ENCODE measurements at places on chromosomes 4 and X. TPM values are rescaled to one million over a fixed set of nuclear protein-coding genes. Genes with fewer than 3 reads are reported as not detected.

- no peak overlapping the region for H3K27ac ChIP-seq
- no peaks in the 10 kb centered on the region for H3K36me3 ChIP-seq
- H3K4me3 ChIP-seq: no peak overlapping the region
These were observed 384.6 kb downstream of the STIM2 start for GRCh38 chr4:27245216-27245615.

- no peaks in the 10 kb centered on the region for H3K4me1 ChIP-seq
- DNase-seq: no peak
- no peak overlapping the region for H3K27ac ChIP-seq
- no peaks in the 10 kb centered on the region for H3K27me3 ChIP-seq
- no peak overlapping the region for H3K4me3 ChIP-seq
These were observed 312.1 kb downstream of the PPP1R2C start for GRCh38 chrX:42465821-42466220.

DNA sequence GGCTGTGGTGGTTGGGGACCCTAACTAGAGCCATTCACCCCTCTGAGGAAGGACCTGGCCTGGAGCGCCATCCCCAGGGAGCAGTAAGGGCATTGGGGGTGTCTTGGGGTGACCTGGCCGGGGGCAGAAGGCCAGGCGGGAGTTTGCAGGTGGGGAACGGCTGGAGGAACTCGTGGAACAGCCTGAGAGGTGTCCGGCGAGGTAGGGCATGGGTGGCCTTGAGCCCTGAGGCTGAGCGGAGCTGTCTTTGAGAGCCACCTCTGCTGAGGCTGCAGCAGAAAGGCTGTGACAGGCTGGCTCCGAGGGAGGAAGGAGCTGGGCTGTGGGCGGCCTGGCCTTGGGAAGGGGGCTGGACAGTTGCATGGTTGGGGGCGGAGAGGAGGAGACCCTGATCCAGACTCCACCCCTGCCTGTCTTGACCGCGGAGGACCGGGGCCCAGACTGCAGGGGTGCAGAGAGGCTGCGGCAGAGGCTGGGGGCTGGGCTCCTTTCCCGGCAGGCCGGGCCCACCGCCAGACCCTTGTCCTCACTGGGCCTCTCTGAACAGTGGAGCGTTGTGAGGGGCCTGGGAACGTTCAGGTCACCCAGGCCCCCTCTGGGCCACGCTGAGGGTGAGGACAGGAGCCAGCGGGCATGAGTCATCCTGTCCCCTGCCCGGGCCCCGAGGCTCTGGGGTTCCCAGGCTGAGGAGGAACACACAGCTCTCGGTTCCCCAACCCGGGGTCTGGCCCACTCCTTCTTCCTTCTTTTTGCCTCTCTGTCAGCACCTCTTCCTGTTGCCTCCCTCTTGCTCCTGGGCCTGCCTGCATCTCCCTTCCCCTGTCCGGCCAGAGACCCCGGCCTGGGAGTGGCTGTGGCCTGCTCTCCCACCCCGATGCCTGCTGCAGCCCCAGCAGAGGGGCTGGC, 8.1 kb downstream of the SH3BP2 start:
- H3K4me3 ChIP-seq: peak overlapping the region; percentile 54
- no peaks in the 10 kb centered on the region for H3K36me3 ChIP-seq
- H3K27me3 ChIP-seq: no peaks in the 10 kb centered on the region
- H3K4me1 ChIP-seq: peaks cover 13% of the 10 kb centered on the region

The PARM1 gene
- 0.73 TPM for total RNA-seq

GRCh38 chrX:154534526-154535322, 11.9 kb downstream of the G6PD start:
- no peaks in the 10 kb centered on the region for H3K36me3 ChIP-seq
- H3K4me1 ChIP-seq: no peaks in the 10 kb centered on the region
- H3K27ac ChIP-seq: no peak overlapping the region
- H3K4me3 ChIP-seq: no peak overlapping the region
